ENCODE measurements at places on chromosomes 3 and 15.

DNA sequence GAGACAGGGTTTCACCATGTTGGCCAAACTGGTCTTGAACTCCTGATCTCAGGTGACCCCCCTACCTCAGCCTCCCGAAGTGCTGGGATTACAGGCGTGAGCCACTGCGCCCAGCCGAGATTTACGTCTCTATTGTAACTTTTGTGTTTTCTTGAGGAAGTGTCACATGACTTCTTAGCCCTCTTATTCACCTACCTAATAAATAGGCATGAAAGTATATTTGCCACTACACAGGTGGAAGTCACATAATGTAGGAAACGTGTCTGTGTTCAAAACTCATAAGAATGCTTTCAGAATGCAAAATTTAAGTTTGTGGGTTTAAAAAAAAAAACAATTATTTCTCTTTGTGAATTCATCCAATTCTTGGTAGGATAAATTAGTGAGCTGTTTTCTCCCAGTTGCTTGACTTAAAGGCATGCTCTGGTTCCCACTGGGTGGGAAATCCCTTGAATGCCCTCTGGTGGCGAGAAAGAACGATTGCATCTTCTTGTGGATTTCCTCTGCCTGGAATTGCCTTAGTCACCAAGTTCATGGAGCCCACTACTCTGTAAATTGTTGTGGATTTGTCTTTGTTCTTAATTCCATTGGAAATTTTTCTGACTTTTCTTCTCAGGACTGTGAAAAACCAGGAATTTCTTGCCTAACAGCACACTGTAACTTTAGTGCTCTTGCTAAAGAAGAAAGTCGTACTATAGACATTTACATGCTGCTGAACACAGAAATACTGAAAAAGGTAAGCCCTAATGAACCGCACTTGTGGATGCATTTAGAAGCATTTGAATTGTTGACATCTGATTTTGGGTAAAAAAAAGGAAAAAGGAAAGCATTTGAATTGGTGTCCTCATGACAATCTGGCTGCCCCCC lies 82.2 kb upstream of the CTDSPL start:
- DNase-seq = no peak

GRCh38 chr3:57659004-57659673 lies 33.7 kb downstream of the DENND6A start:
- DNase-seq = no peak

- DNase-seq = no peak
Observed at GRCh38 chr3:67167481-67167880, 169.4 kb downstream of the KBTBD8 start.

- DNase-seq = no peak
Observed at GRCh38 chr3:47022641-47023071, 43.2 kb downstream of the NBEAL2 start.

GRCh38 chr3:20516311-20516710 lies 330.3 kb upstream of the SGO1 start:
- no peak for DNase-seq

DNA sequence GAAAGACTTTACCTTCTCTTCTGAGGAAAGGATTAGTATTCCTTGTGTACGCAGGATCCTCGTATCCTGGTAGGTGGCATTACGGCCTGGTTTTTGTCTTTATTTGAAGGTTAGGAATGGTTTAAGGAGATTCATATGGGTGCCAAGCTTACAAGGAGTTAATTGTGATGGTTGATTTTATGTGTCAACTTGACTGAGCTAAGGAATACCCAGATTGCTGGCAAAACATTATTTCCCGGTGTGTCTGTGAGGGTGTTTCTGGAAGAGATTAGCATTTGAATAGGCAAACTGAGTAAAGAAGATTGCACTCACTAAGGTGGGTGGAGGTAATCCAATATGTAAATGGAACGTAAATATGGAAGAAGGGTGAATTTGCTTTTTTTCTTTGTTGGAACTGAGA lies 44.4 kb upstream of the ABI3BP start:
- no peak for DNase-seq

DNA sequence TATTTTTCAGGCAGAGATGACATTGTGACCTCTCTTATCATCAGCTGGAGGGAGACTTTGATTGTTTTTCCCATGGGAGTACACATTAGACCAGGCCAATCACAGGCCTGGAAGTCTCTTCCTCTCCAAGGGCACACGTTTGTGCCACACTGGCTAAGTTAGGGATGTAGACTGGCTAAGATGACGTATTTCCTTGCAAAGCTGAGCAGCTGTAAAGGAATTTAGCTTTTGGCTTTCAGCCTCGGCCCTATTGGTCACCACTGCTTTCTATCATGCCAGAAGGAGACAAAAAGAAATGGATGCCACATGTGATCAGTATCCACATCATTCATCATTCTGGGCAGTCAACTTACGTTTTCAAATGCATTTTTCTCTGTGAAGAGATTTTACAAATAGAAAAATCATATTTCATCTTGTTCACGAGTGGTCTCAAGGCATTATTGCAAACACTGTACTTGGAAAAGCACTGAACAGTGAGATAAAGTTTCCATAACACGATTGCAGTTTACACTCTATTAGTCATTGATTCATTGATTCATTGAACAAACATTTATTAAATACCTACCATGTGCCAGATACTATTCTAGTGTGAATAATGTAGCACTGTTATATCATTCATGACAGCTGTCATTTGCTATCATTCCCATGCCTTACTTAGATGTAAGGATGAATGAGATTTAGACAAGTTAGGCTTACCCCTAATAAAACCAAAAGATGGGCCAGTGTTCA lies 27.0 kb upstream of the RNF7 start:
- no peak for DNase-seq

DNA sequence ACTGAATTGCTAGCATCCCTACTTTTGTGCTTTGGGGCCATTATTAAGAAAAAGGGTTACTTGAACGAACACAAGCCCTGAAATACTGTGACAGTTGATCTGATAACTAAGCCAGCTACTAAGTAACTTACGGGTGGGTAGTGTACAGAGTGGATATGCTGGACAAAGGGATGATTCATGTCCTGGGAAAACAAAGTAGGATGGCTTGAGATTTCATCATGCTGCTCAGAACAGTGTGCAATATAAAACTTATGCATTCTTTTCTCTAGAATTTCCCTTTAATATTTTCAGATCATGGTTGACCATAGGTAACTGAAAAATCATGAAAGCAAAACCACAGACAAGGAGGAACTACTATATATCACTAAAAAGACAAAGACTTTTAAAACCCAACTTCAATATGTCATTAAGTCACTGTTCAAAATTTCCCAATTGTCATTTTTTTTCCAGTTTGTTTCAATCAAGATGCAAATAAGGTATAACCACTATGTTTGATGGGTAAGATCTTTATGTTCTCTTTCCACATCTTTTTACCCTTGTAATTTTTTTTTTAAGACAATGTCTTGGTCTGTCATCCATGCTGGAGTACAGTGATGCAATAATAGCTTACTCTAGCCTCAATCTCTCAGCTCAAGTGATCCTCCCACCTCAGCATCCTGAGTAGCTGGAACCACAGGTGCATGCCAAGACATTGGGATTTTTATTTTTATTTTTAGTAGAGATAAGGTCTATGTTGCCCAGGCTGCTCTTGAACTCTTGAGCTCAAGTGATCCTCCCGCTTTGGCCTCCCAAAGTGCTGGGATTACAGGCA lies 67.7 kb downstream of the IFT80 start:
- no peak for DNase-seq

DNA sequence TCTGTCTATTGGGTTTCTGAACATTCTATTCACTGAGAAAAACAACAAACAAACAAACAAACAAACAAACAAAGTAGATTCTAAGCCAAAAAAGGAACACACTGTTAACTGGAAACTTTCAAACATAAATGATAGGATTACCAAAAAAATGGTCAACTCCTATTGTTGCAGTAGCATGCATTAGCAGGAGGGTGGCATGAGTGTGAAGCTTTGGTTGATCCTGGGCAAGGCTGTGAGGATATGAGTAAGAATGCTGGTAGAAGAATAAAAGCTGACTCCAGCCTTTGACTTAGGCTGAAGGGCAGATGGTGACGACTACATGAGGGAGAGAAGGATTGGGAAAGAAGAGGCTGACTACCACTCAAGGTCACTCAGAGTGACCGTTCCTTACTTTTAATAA lies 810.3 kb downstream of the VGLL3 start:
- no peak for DNase-seq

DNA sequence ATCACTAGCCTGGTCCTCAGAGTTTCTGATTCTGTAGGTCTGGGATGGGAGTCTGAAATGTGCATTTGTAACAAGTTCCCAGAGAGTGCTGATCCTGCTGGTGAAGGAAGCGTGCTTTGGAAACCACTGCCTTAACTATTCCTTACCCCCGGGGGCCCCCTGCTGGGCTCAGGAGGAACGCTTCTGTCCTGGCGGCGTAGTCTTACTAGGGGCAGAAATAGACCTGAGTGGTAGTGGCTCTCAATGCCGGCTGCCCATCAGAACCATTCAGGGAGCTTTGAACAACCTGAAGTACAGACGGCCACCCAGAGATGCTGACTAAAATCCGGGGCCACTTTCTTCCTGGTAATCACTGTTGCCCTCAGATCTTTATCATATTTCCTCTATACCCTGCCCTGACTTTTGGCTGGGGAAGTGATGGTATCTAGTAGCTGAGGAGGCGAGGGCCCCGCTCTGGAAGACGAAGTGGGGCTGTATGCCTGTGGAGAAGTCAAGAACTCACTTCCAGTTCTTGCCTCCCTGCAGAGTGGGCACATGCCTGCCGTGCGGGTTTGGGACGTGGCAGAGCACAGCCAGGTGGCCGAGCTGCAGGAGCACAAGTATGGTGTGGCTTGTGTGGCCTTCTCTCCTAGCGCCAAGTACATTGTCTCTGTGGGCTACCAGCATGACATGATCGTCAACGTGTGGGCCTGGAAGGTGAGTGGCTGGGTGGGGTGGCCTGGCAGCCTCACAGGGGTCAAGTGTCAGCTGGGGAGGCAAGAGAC lies 16.3 kb upstream of the JMJD7 start:
- DNase-seq = no peak

- DNase-seq = no peak
Observed at GRCh38 chr3:171257251-171258203, 202.7 kb downstream of the TNIK start.

- no peak for DNase-seq
Observed at GRCh38 chr15:80875568-80876347, 96.6 kb downstream of the CEMIP start.

DNA sequence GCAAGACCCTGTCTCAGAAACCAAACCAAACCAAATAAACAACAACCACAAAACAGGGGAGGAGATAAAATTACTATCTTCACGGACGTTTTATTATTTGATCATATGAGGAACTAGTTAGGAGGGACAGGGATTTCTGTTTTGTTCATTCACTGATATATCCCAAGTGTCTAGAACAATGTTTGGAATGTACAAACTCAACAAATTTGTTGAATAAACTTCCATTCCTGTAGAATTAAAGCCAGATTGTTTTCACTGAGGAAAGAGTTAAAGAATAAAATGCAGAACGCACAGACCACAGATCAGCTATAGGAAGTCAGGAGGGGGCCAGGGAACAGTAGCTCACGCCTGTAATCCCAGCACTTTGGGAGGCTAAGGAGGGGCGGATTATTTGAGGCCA lies 6.5 kb upstream of the STRC start:
- DNase-seq = no peak

GRCh38 chr15:37015035-37015434 lies 85.3 kb downstream of the MEIS2 start:
- DNase-seq = no peak

GRCh38 chr15:47885920-47886319 lies 168.6 kb downstream of the SEMA6D start:
- no peak for DNase-seq

DNA sequence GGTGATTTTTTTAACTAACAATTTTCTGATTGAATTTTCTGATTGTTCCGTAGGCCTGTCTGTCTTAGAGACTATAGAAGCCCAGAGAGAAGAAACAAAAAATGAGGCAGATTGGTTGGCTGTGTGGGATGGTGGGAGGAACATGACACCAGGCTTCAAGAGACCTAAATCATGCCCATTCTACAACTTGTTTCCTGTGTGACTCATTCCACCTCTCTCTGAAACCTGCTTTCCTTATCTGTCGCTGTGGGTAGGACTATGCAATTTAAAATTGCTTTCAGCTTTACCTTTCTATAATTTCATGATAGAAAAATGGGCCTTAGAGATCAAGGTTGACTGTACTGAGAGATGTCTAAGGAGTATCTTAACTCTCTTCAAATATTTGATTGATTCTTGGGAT lies 44.5 kb downstream of the OXNAD1 start:
- no peak for DNase-seq

DNA sequence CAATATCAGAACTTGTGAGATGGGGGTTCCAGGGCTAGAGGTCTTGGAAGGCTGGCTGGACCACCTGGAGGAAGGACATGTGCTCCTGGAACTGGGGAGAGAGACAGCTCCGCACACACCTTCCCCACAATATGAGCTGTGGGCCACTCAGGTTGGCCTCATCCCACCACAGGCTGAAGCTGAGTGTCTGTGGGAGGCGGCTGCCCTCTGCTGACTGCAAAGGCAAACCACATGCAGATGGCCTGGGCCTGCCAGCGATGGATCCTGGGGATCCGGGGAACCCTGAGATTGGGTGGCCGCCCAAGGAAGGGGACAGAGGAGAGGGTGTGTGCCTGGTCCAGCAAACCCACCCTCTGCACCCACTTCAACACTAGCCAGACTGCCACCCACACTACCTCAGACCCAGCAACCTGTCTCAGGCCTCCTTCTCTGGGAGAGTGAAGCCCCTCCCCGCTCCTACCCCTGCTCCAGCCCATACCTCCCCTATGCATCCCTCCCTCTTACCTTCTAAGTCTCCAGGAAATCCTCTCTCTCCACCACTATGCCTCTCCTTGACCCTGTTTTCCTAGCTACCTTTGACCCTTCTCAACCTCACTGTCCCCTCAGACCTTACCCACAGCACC lies 44.8 kb downstream of the CYP11A1 start:
- DNase-seq = no peak

- DNase-seq = no peak
Observed at GRCh38 chr3:129316248-129317013, 37.8 kb downstream of the HMCES start.

GRCh38 chr15:99440029-99440428 lies 125.8 kb upstream of the MEF2A start:
- no peak for DNase-seq

GRCh38 chr15:56351957-56352506 lies 13.2 kb upstream of the TEX9 start:
- DNase-seq = no peak

- DNase-seq = no peak
Observed at GRCh38 chr15:63504979-63505841, 817 bp downstream of the USP3 start.

DNA sequence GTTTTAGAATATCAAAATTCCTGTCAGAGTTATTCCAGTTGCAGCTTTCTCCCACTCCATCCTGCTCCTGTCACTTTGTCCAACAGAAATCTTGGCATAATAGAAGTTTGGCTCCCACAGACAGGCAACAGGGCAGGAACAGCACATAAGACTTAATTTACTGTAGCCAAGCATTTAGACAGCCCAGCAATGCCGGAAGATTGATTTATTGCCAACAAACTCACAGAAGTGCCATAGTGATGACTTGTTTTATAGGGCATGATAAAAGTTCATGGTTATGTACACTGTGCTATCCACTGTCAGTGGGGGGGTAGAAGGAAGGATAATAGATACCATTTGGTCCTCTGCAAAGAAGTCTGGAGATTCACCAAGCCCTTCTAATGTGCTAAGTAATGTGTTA lies 98.3 kb upstream of the CBLB start:
- no peak for DNase-seq

- no peak for DNase-seq
Observed at GRCh38 chr3:40336511-40337135, 27.1 kb downstream of the EIF1B start.

GRCh38 chr15:48330105-48330785 lies 984 bp upstream of the DUT start:
- no peak for DNase-seq
